ENCODE measurements at places on chromosomes 3 and 15.

GRCh38 chr3:81105789-81106488 lies 655.5 kb downstream of the GBE1 start:
- no peak for DNase-seq

DNA sequence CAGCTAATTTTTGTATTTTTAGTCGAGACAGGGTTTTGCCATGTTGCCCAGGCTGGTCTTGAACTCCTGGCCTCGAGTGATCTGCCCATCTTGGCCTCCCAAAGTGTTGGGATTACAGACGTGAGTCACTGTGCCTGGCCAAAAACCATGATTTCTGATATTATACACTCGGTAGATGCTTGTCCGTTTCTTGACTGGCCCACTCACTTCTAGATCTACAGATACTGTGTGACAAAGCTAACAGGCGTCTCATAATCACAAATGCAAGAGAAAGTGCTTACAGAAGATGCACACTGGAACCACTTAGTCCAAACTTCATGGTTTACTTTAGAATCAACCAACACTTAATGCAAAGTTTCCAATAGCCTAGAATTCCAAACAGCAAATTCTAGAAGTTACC lies 8.4 kb downstream of the PROK2 start:
- no peak for DNase-seq

DNA sequence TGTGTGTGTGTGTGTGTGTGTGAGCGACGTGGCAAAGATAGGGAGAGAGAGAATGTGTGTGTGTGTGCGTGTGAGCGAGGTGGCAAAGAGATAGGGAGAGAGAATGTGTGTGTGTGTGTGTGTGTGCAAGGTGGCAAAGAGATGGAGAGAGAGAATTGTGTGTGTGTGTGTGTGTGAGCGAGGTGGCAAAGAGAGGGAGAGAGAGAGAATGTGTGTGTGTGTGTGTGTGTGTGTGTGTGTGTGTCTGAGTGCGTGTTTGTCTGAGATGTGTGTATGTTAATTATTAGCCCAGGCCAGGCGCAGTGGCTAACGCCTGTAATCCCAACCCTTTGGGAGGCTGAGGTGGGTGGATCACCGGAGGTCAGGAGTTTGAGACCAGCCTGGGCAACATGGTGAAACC lies 154.6 kb upstream of the RGMA start:
- DNase-seq, result no peak

GRCh38 chr3:11629716-11630115 lies 14.0 kb downstream of the VGLL4 start:
- no peak for DNase-seq

GRCh38 chr3:69020424-69020823 lies 6.9 kb upstream of the EOGT start:
- no peak for DNase-seq

DNA sequence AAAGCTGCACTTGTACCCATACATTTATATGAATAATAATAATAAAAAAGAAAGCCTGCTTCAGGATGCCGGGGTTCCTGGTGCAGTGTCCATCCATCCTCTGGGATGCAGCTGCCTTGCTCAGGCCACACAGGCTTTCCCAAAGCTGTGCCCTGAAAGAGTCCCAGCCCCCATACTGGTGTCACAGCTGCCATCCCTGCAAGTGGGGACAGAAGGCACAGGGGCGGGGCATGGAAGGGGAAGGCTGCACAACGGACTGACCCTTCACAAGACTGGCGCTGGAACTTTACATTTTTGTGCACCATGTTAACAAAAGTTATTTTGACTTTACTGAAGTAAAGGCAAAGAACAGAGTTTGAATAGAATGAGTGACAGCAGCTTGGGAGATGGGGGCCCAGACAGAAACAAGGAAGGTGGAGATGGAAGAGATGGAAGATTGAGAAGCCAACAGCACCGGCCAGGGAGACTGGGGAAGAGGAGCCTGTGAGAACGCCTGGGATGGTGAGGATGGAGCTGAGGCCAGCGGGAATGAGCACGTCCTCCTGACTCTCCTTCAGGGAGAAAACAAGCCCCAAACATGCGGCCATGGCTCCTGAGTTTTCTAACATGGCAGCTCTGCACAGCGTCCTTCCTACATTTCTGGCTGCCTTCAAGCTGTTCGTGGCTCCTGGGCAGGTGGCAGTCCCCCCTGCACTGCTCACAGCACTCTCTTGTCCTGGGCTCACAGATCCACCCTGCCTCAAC lies 73.1 kb downstream of the ABTB1 start:
- DNase-seq, result no peak

All from activated CD4-positive, alpha-beta memory T cell treated with anti-CD3 and anti-CD28 coated beads for 36 hours (primary cell).